ENCODE measurements at places on chromosomes 4 and X. TPM values are rescaled to one million over a fixed set of nuclear protein-coding genes. Genes with fewer than 3 reads are reported as not detected.

- DNase-seq, result no peak
Measured at GRCh38 chr4:90994851-90995574, 867.8 kb downstream of the CCSER1 start.

DNA sequence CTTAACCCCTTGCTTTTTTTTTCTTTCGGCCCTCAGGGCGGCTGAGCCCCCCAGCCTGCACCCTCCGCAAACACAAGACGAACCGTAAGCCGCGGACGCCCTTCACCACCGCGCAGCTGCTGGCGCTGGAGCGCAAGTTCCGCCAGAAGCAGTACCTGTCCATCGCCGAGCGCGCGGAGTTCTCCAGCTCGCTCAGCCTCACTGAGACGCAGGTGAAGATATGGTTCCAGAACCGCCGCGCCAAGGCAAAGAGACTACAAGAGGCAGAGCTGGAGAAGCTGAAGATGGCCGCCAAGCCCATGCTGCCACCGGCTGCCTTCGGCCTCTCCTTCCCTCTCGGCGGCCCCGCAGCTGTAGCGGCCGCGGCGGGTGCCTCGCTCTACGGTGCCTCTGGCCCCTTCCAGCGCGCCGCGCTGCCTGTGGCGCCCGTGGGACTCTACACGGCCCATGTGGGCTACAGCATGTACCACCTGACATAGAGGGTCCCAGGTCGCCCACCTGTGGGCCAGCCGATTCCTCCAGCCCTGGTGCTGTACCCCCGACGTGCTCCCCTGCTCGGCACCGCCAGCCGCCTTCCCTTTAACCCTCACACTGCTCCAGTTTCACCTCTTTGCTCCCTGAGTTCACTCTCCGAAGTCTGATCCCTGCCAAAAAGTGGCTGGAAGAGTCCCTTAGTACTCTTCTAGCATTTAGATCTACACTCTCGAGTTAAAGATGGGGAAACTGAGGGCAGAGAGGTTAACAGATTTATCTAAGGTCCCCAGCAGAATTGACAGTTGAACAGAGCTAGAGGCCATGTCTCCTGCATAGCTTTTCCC, 3.4 kb downstream of the MSX1 start:
- no peak for DNase-seq

DNA sequence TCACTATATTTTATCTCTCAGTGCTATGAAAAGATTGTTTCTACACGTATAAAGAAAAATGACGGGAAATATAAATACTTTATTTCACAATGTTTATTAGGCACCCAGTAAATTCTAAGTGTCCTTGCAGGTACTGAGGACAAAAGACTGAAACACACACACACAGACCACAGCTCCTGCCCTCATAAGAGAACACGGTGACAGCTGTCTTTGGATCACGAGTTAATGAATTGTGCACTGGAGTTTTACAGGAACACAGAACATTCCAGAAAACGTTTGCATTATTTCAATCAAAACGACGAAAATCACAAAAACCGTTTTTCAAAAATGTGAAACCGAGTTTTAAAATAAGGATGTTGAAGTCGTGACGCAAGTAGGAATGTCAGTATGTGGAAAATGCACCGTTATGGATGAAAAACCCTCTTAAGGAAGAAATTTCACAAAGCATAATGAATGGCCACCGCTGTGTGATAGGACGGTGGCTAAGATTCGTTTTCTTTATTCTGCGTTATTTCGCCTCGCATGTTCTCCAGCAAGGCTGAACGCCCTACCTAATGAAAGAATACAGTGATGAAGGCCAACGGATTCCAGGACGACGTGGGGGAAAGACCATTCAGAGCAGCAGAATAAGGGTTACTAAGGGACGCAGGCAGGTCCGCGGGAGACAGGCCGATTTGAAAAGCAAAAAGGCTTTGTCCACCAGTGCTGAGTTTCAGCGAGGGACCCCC, 24.2 kb downstream of the FAM156A start:
- DNase-seq, result peak; percentile 52

DNA sequence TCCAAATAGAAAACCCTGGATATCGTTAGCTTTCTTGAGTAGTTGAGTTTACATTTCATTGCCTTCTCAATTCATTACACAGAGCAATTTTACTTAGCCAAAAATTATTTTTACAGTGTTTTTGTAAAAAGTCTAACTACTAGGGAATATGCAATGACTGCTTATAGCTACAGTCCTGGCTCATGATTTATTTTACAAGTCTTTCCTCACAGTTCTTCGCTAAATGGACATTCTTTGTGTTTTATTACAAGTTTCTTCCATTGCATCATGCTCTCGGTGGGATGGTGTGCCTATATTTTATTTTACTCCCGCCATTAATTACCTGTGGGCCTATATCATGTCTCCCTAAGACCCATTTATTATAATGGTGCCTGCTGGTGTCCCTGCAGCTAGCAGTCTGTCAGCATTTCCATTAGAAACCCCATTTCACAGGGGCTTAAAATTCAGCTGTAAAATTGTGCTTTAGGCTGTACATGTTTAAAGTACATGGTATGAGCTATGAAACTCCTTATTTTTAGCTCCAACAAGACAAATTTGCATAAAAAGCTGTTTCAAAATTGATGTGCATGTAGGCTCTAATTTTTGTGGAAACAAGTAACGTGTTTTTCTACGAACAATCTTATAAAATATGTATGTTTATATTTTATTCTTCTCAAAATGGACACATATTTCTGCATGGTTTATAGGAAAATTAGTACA, 227.4 kb downstream of the SLC7A11 start:
- no peak for DNase-seq

Gene RTL3
- total RNA-seq, result 0.29 TPM

- no peak for DNase-seq
Measured at GRCh38 chr4:111977419-111977965, 167.8 kb upstream of the FAM241A start.

DNA sequence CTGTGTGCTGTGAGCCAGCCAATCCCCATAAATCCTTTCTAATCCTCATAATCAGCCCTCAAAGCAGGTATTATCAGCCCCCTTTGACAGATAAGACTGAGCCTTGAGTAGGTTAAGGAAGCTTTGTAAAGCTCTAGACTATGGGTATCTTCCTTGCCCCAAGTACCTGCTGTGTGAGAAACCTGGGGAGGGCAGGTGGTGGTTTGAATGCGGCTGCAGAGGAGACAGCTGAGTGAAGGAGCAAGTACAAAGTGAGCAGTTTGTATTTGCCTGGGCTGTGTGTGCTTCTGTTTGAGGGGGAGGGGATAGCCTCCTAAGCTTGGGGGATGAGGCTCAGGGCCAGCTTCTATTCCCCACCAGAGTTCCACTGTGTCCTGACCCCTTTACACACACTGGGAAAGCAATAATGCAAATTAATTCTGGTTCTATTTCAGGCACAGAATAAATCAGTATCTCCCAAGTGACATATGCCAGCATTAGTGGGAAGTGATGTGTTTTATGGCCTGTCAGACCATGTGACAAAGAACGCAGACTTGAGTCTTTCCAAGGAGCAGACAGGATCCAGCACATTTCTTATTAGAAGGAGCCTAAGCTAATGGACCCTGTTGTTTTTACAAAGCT, 63.5 kb downstream of the EVC start:
- no peak for DNase-seq

DNA sequence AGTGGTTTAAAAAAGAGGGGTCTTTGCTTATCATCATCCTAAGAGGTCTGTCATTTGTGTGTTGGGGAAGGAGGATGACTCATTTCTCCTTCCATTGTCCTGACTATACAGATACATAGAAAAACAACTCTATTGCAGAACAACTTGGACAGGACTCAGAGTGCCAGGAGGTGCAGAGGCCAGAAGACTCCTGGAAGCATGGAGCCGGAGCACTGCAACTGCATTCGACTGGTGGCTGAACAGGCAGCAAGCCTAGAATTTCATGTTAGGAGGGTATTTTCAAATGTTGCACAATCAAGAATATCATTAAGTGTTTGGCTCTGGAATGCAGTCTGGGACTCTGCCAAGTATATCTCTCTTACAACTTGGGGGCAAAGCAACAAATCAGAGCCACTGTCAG, 35.0 kb upstream of the MAML3 start:
- peak; percentile 10 for DNase-seq

DNA sequence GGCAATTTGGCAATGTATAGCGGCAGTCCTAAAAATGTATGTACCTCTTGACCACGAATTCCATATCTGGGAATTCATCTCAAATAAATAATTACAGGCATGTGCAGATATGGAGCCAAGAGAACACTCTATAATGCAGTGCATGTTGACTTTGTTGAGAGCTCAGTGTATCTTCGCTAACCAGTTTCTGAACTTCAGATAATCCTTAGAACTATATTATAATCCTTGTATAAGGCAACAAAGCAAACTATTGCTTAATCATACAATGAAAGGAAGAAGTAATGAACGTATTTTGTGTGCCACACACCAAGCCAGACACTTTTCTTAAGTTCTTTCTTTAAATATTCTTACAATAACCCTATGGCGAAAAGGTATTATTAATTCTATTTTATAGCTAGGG, 168.5 kb downstream of the SMIM20 start:
- no peak for DNase-seq

Gene ATOH1
- total RNA-seq, result not detected

- no peak for DNase-seq
Measured at GRCh38 chr4:3700223-3700622, 66.0 kb upstream of the ADRA2C start.

- no peak for DNase-seq
Measured at GRCh38 chrX:65451663-65452062, 82.9 kb downstream of the LAS1L start.

- no peak for DNase-seq
Measured at GRCh38 chrX:154436374-154436982, 476 bp upstream of the GDI1 start.

Gene EDA2R
- total RNA-seq, result 27.8 TPM

Gene TEX13B
- total RNA-seq, result not detected

DNA sequence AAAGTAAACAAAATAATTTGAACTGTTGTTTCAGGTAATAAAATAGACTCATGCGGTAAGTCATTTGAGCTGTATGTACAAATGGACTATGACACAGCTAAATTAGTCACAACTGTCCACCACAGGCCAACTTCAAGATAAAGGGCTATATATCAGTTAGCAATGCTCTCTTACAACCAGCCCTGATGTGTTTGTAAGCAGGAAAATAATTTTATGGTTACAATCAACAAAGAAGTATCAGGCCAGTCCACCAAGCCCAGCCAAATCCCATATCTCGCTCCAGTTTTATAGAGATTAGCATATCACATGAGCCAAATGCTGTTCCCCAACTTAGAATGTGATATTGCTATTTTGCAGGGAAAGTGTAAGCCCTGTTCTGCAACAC, 511 bp upstream of the DUSP21 start:
- DNase-seq, result peak; percentile 3

DNA sequence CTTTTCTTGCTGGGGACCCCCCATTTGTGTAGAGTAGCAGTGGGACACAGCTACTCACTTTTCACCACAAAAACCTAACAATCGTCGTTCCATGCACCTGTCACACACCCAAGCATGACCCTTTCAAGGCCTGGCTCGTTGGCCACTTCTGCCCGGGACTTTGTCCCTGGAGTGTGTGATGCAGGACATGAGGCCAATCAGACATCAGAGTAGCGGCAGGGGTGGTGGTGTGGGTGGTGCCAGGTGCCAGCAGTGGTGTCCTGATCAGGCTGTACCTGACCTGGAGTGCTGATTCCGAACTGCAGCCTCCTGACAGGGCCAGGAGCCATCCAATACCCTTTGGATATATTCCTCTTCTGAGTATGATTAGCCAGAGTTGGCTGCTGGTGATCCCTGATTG, 23.1 kb upstream of the PROM1 start:
- no peak for DNase-seq

GRCh38 chr4:29966386-29966785, 753.8 kb upstream of the PCDH7 start:
- DNase-seq, result no peak

DNA sequence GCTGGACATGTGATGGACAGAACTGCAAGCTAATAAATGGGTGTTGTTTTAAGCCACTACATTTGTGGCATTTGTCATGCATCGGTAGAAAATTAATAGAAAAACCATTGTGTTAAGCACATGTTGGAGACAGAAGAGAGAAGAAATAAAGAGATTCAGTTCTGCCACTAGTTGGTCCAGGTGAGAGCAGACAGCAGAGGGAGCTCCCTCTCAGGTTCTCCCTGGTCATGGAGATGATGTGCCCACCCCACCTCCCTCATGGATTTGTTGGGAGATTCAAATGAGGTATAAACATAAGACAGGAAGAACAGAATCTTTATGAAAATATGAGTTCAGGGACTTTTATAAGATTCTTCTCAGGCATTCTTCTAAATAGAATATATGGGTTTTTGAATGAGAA, 36.8 kb upstream of the OCIAD2 start:
- DNase-seq, result no peak

Gene ZNF157
- not detected for total RNA-seq

Gene DCAF12L1
- total RNA-seq, result not detected
